Activated CD8-positive, alpha-beta T cell treated with anti-CD3 and anti-CD28 coated beads, Interleukin-2, amount 10 ng/mL, durations not matched to agents 7 days and 5 days (primary cell): ENCODE measurements at places on chromosomes 13 and 19.

- no peak for DNase-seq
These were observed 55.1 kb downstream of the FGF14 start for GRCh38 chr13:102346769-102347168.

DNA sequence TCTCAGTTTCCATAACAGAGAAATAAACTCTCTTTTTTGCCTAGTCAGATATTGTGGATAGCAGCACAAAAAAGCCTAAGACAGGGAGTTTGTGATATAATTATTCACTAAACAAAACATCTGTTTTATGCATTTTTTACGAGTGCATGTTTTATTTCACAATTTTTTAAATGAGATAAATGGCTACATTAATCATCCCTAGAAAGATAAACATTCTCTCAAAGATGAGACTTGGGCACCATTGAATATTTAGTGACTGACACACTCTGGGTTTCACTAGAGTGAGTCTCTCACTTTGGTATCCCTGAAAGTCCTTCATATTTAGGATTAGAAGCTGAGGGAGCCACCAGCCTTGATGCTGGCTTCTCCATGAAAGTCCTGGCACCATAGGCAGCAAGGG is 74.3 kb upstream of the LRCH1 start:
- DNase-seq = no peak

DNA sequence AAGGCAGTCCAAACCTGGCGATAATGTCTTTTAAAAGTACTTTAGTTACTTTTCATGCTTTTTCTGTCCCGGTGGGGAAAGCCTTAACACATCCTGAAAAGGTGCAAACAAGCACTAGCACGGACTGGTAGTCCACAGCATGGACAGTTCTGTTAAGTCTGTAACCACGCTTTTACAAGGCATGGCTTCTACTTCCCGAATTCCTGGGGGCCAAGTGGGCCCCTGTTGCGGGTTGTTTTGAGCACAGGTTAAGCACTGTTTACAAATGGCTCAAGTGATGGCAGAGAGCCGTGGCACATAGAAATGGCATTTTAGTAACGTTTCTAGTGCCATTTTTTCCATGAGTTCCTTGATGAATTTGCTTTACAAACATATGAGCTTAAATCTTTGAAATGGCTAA is 37.6 kb downstream of the ZNF493 start:
- DNase-seq = no peak

DNA sequence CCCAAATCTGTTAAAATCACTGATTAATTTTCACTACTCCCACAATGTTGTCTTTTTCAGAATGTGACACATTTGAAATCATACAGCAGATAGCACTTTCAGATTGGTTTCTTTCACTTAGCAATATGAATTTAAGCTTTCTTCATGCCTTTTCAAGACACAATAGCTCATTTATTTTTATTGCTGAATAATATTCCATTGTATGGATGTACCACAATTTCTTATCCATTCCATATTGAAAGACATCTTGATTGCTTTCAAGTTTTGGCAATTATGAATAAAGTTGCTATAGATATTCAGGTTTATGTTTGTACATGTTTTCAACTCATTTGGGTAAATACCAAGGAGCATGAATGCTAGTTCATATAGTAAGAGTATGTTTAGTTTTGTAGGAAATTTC is 2635.6 kb upstream of the PCDH20 start:
- DNase-seq = no peak

DNA sequence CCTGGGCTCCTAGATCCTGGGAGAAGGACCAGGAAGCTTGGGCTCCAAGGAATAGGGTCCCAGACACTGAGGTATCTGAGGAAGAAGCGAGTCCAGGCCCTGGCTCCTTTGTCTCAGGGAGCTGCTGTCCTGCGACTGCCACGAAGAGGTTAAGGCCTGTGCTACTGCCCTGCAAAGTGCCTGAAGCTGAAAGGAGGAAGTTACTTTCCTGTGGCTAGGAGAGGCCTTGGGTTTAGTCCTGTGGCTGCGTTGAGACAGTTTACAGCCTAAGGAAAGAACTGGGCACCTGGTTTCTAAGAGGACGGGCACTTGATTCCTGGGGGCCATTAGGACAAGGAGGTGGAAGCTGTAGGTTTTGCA is 2.8 kb downstream of the MYADM start:
- peak; percentile 38 for DNase-seq

DNA sequence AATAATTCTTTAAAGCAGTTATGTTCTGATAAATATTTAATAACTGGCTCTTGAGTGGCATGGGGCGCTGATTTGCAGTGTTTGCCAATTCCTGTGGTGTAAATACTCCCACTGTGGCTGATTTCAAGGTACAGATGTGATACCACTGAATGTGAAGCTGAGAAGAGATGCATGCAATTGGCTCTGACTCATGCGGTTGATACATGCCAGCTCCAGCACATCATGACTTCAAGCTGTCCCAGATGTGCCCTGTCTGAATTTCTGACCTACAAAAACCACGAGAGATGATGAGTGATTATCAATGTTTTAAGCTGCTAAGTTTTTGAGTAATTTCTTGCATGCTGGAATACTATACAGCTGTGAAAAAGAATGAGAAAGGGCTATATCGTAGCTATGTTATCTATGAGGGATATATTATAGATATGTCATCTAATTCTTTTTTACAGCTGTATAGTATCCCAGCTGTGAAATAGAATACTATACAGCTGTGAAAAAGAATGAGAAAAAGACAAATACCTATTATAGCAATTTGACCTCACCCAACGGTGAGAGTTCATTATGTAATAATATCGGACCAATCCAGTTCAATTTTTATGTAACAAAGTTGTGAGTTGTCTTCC is 7.6 kb upstream of the ACSBG2 start:
- DNase-seq = no peak

GRCh38 chr13:113903912-113904311 is 40.0 kb upstream of the GAS6 start:
- peak; percentile 18 for DNase-seq

DNA sequence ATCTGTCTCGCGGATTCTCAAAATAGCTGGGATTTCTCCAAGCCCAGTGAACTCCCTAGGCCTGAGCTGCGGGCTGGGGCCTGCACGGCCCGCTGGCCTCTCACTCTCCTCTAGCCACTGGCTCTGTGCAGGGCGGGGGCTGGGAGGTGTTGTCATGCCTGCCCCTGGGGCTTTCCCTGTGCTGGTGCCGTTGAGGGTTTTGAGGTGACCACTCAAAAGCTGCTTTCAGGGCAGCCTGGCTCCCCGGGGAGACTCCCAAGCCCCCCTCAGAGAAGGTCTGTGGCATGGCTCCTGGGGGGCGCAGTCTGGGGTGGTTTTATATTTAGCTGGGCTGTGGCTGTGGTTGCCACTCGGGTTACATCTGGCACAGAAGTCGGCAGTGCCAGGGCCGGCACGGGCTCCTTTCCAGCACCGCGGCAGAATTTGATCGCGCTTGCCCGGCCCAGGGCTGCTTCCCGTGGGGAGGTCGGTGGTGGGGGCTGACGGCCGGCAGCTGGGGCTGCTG is 10.0 kb downstream of the NDUFB7 start:
- no peak for DNase-seq

- DNase-seq = no peak
These were observed 8.7 kb downstream of the DDX49 start for GRCh38 chr19:18928018-18928805.

DNA sequence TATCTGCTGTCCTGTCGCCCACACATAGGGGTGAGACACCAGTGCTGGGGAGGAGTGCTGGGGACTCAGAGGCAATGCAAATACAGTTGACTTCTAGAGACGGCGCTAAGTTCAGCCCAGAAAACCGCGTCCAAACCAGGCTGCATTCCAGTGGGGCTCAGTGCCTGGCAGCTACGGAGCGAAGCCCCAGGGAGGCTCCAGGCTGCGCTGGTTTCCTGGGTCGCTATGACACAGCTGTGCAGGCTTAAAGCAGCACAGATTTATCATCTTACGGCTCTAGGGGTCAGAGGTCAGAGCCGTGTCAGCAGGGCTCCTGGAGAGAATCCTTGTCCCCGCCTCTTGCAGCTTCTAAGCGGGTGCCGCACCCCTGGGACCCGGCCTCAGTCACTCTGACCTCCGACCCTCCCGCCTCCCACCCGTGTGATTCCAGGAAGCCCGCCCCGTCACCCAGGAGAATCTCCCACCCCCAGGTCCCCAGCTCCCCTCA is 61.6 kb downstream of the ANKRD10 start:
- DNase-seq = no peak

- no peak for DNase-seq
These were observed 2.5 kb upstream of the TMEM190 start for GRCh38 chr19:55373993-55374757.

GRCh38 chr19:17490411-17490810 is 20.1 kb downstream of the SLC27A1 start:
- DNase-seq = peak; percentile 81

- no peak for DNase-seq
These were observed 2.5 kb upstream of the S1PR4 start for GRCh38 chr19:3175781-3176714.

DNA sequence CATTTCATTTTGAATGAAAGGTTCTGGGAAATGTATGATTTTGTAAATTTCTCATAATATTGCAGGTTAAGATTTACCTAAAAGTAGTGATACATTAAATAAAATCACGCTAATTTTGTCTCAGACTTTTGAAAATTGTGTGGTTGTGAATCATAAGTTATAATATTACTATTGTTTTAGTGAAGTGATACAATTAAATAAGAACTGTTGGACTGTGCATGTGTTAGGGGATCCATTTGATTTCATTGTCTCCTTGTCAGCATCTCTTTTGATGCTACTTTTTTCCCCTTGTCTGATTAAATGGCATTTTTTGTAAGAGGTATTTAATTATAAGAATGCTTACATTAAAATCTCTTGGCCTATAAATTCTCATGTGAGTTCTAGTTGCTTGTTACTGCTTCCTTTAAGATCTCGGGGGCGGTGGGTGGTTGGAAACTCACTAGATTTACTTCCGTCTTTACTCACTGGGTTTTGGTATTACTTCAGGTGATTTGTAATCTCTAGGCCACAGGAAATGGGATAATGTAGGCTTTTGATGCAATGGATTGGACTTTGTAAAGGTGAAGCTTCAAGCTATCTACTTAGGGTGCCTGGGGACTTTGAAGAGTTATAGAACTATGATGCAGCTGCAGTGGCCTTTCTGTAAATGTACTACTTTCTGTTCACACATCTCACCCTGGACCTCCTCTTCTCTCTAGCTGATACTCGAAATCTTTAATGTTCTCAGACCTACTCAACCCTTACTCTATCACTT is 66.5 kb downstream of the PAN3 start:
- DNase-seq = no peak

- DNase-seq = no peak
These were observed 245.3 kb downstream of the ITGBL1 start for GRCh38 chr13:101697745-101698144.

DNA sequence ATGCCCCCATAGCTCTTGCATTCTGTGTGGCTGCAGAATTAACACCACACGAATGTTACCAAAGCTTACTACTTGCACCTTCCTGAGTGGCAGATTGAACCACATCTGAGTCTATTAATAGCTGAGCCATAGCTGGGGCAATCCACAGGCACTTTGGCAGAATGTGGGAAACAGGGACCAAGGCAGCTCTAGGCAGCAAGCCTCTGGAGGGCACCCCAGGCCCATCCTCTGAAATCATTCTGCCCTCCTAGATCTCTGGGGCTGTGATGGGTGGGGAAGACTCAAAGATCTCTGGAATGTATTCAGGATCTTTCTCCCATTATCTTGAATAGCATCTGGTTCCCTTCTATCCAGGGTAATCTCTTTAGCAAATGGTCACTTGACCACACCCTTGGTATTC is 139.3 kb downstream of the TNFRSF19 start:
- DNase-seq = no peak

GRCh38 chr19:1396768-1397679 is 4.3 kb downstream of the GAMT start:
- no peak for DNase-seq

GRCh38 chr19:49390929-49391359 is 2.9 kb downstream of the KASH5 start:
- no peak for DNase-seq

GRCh38 chr19:54572696-54573311 is 786 bp upstream of the LILRA2 start:
- no peak for DNase-seq

GRCh38 chr13:98267080-98267912 is 90.2 kb upstream of the RNF113B start:
- no peak for DNase-seq

GRCh38 chr13:113825841-113826240 is 38.0 kb downstream of the GAS6 start:
- DNase-seq = no peak

DNA sequence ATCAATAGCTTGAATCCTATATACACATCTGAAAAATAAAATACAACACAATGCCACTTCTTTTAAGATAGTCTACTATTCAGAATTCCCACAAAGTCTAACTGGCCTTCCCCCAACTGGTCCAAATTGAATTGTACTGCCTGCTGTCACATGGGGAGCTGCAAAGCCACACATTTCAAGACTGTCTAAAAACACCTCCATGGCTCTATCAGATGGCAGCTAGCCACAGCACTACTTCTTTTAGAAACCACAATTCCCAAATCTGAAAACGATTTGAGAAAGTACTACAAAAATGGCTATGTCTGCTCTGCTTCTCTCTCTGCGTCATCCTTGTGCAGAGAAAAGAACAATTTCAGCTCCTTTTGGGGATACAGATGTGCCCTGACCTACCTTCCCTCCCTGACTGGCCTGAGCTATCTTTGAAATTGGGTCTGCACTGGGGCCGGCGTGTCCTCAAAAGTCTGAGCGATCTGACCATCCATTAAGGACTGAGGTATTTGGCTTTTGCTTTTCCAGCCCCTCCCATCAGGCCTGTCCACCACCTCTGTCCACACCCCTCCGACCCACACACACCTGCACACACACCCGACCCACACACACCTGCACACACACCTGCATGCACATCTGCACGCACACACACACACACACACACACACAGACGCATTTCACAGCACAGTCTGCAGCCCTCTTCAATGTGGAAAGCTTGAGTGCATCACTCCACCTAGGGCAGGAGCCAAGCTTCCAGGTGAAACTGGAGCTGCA is 68.6 kb upstream of the IPO5 start:
- no peak for DNase-seq

DNA sequence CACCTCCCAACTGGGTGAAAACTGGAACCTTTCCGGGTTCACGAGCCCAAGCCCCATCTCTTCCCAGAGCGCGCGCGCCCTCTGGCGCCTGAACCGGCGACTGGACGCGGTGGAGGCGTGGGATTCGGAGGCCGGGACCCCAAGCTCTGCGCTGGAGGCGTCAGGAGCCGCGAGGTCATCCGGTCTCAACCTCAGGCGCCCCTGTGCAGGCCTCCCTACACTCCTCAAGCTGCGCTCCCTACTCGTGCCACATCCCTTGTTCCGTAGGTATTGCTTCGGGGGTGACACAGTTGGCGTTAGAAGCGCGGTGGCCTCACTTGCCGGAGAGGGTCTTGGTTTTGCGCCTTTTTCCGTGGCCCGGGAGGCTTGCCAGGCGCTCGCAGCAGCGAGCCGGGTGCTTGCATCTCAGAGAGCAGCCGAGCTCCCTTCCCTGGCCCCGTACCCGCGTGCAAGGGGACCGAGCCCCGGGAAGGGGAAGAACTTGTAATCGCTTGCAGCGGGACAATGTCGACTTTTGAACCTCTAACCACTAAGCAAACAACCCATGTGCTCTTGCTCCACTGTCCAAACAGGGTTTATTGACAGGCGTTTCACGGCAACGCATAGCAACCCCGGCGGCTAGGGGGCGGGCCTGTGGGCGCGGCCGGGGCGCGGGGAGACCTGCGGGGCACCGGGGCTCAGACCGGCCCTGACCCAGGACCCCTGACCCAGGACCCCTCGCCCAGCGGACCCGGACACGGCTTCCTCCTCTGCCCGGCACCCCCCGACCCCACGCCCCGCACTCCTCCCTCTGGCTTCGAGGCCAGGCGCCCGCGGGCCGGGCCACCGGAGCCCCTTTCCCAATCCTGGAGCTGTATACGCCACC is 8.5 kb downstream of the CDX2 start:
- peak; percentile 56 for DNase-seq

GRCh38 chr13:76975863-76976262 is 16.0 kb upstream of the CLN5 start:
- no peak for DNase-seq
